ENCODE measurements at places on chromosomes 6 and 20.

DNA sequence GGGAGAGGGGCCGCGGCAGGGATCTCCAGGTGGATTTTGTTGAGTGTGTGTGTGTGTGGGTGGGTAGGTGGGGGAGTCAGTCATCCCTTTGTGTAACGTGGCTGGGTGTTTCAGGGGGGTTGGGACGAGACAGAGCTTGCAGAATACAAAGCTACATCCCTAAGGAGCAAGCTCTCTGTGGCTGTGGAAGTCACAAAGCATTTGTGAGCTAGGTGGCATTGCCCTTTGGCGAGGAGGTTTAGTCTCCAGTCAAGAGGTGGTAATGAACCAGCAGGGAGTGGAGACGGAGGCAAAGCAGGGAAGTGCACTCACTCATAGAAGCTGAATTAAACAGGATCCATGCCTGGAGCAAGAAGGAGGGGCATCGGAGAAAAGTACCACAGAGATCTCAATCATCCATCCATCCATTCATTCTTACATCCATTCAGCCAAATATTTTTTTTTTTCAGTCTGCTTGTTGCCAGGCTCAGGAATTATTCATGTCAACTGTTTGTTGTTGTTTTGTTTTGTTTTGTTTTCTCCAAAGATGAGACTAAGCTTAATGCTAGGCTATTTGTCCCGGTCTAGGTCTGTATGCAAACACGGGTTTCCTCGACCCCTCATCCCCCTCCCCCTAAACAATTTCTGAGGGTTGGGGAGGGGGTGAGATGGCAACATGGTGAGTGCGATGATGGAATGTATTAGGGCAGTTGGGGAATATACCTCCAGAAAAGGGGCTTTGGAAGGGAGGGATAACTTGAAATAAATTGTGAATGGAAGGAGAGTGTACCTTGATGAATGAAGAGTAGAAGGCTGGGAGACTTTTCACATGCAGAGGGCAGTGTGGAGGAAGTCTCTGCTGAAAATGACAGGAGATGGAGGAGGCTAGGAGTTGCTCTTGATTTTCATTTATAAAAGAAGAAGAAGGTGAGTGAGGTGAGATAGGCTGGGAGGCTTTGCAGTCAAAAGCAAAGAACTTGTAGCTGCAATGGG, 1.0 kb downstream of the HCRTR2 start:
- peak; percentile 54 for DNase-seq

DNA sequence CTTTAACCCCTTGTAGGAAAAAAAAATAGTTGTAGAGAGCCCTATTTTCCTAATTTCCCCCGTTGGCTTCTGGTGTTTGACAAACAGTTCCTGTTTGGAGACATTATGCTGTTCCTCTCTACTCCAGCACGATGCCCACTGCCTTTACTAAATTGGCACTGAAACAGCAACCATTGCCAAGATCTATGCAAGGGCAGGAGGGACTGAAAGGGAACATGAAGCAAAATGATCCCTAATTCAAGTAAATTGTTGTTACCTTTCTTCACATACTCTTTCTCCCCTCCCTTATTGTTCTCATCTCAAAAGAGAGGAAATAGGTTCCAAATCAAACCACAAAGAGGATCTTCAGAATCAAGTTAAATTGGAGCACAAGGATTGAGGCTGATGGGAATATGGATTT, 764.1 kb upstream of the MMS22L start:
- DNase-seq: no peak

GRCh38 chr6:106063448-106063850, 22.7 kb upstream of the PRDM1 start:
- no peak for DNase-seq

DNA sequence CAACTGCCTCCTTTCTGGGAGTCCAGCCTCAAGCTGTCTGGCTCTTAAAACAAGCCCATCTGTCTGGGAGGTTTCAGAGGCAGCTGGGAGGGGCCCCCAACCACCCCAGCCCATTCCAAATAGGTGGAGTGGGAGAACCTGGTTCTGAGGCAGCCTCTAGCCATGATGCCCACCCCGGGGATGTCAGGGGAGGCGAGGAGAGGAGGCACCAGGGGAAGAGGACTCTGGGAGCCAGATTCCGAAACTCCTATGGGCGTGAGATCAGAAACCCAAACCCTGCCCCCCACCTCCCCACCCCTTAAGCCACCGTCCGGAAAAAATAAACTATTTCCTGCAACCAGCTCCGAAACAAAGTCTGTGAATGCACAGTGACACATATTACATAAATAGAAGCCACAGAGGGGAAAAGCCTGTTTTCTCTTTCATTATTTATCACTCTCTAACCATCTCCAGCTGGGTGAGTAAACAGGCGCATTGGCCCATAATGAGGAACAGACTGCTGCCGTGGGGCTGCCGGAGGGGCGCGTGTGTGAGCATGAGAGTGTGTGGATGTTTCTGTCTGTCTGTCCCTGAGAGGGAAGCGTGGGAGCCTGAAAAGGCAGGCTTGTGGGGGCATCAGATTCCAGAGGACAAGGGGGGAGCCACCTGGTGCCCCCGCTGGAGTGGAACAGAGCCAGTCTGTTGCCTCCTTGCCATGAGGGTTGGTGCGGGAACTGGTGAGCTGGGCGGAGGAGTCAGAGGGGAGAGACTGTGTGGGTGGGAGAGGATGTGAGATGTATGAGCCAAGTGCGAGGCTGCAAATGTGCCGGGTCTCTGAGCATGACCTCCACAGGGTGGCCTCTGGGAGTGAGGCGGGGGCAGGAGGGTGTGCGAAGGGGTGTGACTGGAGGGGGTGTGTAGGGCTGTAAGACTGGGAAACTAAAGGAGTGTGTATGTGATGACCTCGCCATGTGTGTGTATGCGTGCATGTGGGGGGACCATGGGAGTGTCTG, 14.3 kb upstream of the FOXP4 start:
- DNase-seq: peak; percentile 69

- no peak for DNase-seq
These were observed 22.8 kb upstream of the PTPN1 start for GRCh38 chr20:50487397-50487796.

- DNase-seq: peak; percentile 70
These were observed 46.3 kb downstream of the GOPC start for GRCh38 chr6:117555882-117556498.

DNA sequence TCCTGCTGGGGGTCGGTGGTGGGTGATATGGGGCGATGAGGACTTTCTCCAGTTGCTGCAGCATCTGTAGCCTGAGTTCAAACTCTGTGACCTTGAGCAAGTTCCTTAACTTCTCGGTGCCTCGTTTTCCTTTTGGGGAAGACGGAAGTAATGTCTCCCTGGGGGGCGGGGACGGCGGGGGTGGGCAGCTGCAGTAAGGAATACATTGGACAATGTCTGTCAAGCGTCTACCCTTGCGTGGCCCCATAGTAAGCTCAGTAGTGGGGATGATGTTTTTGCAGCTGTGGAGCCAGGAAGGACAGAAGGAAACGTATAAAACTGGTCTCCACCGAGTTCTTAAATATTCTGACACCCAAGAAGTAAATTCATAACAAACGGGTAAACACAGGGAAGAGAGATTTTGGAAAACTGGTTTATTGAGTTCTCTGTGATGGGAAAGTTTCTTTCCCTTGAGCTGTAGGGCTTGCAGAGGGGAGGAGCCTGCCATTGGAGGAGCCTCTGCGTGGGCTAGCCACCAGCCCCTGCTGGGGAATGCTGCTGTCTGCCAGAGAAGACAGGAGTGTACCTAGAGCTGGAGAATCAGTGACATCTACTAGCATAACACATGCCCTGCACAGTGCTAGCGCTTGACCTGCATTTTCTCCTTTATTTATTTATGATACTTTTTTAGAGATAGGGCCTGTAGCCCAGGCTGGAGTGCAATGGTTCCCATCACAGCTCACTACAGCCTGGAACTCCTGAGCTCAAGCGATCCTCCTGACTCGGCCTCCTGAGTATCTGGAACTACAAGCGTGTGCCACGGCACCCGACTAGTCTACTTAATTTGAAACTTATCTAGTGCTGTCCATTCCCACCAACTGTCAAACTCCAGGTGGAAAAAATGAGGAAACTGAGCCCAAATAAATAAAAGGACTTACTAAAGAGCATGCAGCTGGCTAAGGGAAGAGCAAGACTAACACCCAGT, 1.2 kb upstream of the ACSS1 start:
- DNase-seq: peak; percentile 57

DNA sequence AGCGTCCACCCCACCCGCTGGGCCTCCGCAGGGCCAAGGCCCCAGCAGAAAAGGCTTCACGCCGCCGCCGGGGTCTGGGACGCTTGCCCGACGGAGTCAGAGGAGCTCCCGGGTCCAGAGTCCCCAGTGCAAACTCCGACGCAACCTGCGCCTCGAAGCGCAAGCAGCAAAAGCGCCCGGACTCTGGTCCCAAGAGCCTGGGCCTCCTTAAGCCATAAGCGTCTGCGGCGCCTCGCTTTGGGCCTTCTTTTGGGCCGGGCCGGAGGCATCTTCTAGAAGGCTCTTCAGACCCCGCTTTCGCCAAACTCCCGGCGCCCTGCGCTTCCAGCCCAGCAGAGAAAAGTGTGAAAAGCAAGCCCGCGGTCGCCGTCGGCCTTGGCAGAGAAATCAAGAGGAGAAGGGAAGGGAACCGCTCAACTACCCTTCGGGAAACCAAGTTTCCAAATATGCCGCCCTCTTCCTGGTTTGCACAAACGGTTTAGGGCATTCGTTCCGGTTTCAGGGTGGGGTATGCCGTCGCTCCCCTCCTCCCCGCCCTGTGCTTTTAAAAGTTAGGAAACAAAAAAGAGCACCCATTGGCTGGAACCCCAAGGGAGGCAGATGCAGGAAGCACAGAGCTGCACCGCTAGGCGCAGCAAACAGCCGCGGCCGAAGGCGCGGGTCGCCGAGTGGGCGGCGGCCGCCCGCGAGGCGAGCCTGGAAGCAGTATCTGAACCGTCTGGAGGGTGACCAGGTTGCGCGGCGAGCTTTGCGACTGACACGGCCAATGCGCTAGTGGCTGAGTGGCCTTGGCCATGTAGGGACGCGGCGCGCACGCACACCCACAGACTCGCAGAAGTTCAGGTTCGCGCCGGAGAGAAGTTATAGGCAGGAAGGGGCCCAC, 1.2 kb downstream of the TBX18 start:
- DNase-seq: peak; percentile 79

- DNase-seq: no peak
These were observed 117.9 kb downstream of the GMDS start for GRCh38 chr6:2127484-2127911.

- DNase-seq: peak; percentile 77
These were observed 220.8 kb upstream of the FOXA2 start for GRCh38 chr20:22805219-22805618.

GRCh38 chr6:121858310-121858709, 422.9 kb downstream of the GJA1 start:
- no peak for DNase-seq

DNA sequence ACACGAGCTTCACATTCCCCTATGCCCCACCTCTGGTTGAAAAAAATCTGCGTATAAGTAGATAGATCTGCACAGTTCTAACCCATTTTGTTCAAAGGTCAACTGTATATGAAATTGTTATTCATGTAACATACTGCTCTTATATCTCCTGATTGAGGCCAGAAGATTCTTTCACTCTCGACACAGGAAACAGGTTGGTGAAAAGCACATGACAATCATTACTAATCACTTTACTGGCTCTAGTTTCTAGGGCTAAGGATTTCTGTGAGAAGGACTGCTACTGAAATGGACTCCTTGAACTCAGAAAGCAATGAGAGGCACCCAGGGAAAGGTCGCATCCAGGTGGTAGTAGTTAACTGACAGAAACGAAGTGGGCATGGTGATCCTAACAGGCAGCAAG, 21.7 kb downstream of the PDSS2 start:
- DNase-seq: no peak

GRCh38 chr20:40551125-40551530, 137.9 kb downstream of the MAFB start:
- no peak for DNase-seq

DNA sequence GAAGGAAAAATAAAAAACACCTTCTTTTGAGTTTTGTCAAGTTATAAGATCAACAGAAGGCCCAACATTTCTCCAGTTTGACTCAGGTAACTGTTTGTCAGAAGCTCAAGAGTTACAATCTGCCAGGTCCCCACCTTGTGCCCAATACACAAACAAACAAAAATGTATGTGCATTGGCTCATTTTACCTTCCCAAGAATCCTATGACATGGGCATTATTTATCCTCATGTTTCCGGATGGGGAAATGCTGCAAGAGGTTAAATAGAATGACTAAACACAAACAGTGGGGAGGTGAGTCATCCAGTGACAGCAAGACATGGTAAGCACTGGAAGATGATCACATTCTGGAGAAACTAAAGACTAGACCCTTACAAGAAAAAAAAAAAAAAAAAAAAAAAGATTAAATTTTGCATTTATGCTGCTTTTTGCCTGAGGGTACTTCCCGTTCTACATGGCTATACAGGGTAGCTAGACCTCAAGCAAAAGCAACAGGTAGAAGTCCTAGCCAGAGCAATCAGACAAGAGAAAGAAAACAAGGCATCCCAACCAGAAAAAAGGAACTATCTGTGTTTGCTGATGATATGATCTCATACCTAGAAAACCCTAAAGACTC, 23.6 kb upstream of the ANKRD60 start:
- no peak for DNase-seq

GRCh38 chr6:138357928-138358327, 19.8 kb upstream of the SMIM28 start:
- no peak for DNase-seq

- DNase-seq: peak; percentile 22
These were observed 65.4 kb downstream of the EZR start for GRCh38 chr6:158753811-158754210.

DNA sequence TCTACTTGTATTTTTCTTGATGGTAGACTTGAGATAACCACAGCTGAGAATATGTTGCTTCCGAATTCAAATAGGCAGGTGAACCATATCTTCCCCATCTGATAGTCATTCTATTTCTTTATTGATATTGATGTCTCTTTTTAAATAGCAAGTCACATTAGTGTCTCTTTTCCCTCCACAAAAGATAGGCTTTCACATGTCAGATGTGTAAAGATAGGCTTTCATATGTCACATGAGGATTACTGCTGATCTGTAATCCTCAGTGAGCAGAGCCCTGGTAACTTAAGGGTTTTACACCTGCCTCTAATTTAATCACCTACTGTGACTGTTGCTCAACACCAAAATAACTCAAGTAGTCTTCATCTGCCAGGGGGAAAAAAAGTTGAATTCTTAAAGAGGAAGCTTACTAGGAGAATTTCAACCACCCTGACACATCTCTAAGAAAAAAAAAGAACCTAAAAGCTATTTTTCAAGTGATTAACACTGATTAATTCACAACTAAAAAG, 45.3 kb upstream of the TRDN start:
- DNase-seq: no peak

DNA sequence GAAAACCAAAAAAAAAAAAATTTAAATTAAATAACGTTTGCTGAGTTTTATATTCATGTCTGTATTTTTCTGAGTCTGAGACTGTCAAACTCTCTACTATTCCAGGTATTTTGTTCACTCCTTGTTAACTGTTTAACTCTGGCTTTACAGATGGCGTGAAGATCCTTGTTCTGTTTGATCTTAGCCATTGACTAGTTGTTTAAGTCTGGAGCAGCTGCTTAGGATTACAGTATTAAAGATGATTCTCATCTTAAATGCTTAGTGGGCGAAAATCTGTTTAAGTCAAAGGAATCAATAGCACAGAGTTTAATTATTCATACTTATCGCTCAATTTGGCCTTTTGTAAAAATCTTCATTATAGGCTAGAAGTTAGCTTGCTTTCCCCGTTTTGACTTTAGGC, 2.4 kb downstream of the PHACTR2 start:
- no peak for DNase-seq

GRCh38 chr6:18596531-18596835, 209.3 kb downstream of the RNF144B start:
- DNase-seq: no peak

All from endodermal cell (in vitro differentiated cells).